ENCODE measurements at places on chromosomes 1 and 21.

GRCh38 chr1:240646571-240647240, 34.8 kb upstream of the GREM2 start:
- no peak for DNase-seq

- no peak for DNase-seq
Measured at GRCh38 chr1:36829066-36829465, 205.2 kb downstream of the GRIK3 start.

DNA sequence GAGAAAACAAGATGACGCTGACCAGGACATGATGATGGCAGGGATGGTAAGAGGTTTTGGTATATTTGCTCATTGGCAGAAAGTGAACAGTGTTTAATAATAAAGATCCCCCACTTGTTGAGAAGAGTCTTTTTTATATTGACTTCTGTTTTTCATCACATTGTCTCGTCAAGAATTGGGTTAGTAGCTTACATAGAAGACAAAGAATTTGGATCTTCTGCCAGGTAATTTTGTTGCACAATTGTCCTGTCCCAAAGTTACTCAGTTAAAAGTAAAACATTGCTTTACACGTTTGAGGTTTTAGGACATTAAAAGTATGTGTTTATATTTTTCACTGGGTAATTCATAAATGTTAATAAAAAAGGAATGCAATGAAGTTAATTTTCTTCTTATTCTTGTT, 48.3 kb upstream of the LAMC2 start:
- DNase-seq, result no peak

DNA sequence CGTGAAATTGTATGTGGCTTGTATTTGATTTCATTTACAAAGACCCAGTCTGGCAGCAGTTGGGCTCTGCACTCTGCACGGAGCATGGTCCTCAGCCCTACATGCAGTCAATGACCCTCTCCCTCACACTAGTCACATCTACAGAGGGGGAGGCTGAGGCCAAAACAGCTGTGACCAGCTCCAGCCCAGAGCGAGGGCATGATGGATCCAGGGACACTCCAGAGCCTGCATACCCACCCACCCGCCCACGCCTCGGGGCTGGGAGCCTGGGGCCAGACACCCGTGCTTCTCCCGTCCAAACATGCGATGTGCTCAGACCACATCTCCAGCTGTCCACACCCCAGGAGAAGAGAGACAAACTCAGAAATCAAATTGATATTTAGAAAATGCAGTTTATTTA, 14.0 kb upstream of the PRDM16 start:
- DNase-seq, result no peak

DNA sequence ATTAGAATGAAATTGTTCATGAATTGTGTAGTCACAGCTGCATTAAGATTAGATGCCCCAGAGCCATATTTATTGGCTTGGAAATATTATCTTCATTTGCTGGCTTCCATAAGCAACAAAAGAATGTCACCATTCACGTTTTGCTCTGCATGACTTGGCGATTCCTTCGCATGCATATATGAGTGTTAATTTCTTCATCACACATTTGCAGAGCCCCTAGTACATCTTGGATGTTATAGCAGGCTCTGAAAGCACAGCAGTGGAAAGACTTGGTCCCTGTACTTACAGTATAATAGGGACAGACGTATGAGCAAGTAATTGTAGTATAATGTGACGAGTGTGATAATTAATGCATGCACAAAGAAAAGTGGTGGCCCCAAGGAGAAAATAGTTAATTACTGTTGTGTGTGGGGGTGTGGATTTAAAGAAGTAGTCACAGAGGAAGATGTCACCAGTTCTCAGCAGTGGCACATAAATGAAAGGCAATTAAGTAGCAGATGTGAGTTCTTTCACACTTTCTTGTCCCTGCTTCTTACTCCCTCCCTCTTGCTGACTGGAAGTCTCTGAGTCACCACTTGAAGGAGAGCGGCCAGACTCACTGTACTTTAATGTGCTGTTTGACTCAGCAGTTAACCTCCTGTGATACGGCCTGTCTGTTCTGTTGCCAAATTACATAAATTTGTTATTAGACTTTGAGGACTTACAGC, 21.0 kb downstream of the S100A10 start:
- DNase-seq, result no peak

GRCh38 chr1:84913555-84913892, 20.5 kb upstream of the LPAR3 start:
- DNase-seq, result no peak

DNA sequence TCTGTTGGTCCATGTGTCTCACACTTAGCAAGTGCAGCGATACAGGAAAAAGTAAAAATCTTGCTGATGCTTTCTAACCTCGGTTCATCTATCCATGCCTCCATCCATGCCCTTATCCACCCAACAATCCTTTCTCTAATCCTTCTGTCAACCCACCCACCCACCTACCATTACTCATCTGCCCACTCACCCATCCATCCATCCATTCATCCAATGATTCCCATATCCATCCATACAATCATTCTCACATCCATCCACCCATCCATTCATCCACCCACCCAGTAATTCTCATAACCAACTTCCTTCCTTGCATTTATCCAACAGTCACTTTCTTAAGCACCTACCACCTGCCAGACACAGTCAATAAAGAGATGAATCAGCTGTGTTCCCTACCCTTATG, 6.1 kb upstream of the IGSF21 start:
- DNase-seq, result no peak

- DNase-seq, result no peak
Measured at GRCh38 chr1:115251856-115252255, 86.2 kb downstream of the NGF start.

- no peak for DNase-seq
Measured at GRCh38 chr1:207020065-207020708, 12.4 kb downstream of the C1orf116 start.

GRCh38 chr1:113947388-113948107, 18.4 kb downstream of the HIPK1 start:
- no peak for DNase-seq

DNA sequence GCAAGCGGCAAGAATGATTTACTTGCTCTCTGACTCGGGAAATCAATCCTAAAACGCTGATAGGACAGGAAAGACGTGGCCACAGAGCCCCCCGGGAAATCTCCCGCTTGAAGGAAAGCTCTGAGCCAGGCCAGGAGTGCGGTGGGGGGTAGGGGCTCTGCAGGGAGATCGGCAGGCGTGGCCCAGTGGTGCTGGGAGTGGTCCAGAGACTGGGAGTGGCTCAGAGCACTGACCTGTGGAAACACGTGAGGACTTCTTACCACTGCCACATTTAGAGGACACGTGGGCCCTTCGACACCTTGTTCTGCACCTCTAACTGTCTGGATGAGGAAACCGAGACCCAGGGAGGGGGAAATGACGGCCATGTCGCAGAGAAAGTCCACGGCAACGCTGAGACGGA, 130.0 kb upstream of the KLHDC7A start:
- no peak for DNase-seq

- DNase-seq, result no peak
Measured at GRCh38 chr1:66374148-66374547, 159.8 kb upstream of the SGIP1 start.

GRCh38 chr1:65247419-65248359, 61.7 kb upstream of the DNAJC6 start:
- DNase-seq, result no peak
